H9 (cell line): ENCODE measurements at places on chromosomes 1 and 21. TPM values are rescaled to one million over a fixed set of nuclear protein-coding genes. Genes with fewer than 3 reads are reported as not detected.
A peak's percentile ranks its signal among the peaks of the same experiment; 100 is the strongest.

DNA sequence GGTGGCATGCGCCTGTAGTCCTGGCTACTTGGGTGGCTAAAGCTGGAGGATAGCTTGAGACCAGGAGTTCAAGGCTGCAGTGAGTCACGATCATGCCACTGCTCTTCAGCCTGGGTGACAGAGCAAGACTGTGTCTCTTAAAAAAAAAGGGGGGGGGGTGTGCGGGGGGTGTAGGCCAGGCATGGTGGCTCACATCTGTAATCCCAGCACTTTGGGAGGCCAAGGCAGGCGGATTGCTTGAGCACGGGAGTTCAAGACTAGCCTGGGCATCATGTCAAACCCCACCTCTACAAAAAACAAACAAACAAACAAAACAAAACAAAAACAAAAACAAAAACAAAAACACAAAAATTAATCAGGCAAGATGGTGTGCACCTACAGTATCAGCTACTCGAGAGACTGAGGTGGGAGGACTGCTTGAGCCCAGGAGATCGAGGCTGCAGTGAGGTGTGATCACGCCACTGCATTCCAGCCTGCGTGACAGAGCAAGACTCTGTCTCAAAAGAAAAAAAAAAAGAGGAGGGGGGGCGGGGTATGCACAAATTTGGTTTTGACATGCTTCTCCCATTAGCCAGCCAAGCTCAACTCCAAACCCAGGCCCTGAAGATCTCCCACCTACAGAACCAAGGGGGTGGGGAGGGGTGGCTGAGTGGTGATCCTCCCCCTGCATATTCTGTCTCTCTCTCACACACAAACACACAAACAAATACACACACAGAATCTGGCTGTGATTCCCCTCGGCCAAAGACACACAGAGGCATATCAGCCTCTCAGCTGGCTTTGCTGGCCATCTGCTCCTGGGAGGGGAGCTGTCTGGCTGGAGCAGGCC, 3.1 kb downstream of the PTAFR start:
- H3K36me3 ChIP-seq, result no peaks in the 10 kb centered on the region
- no peaks in the 10 kb centered on the region for H3K27me3 ChIP-seq
- no peak overlapping the region for H3K4me3 ChIP-seq

GRCh38 chr1:11321656-11322491, 48.9 kb downstream of the UBIAD1 start:
- no peak for DNase-seq
- H3K36me3 ChIP-seq, result no peaks in the 10 kb centered on the region
- H3K4me3 ChIP-seq, result no peak overlapping the region
- H3K27ac ChIP-seq, result no peak overlapping the region

DNA sequence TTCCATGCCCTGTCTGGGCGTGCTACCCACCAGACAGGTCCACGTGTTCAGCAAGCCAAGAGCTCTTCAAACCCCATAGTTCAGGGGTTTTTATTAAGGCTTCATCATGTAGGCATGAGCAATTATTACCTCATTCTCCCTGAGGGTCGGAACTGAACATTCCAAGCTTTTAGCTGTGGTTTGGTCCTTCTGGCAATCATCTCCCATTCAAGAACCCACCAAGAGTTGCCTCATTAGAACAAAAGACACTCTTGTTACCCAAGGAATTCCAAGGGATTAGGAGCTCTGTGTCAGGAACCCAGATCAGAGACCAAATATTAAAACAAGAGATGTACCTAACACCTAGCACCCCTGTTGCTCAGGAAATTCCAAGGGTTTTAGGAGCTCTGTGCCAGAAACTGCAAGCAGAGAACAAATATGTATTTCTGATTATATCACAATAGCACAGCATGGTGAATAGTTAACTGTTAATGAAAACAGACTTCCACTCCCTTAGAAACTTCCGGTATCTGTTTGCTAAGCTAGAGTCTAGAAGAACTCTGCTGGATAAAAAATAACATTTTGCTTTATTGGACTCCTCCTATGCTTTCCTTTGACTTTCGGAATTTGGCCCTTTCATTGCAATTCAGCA, 201.2 kb upstream of the L1TD1 start:
- no peak overlapping the region for H3K27ac ChIP-seq
- H3K27me3 ChIP-seq, result no peaks in the 10 kb centered on the region
- H3K4me1 ChIP-seq, result no peaks in the 10 kb centered on the region
- H3K36me3 ChIP-seq, result peaks cover 11% of the 10 kb centered on the region; the same call in 1 of the 2 replicates

- no peak overlapping the region for H3K4me3 ChIP-seq
- H3K27ac ChIP-seq, result no peak overlapping the region
- H3K4me1 ChIP-seq, result no peaks in the 10 kb centered on the region
- DNase-seq, result no peak
- no peaks in the 10 kb centered on the region for H3K27me3 ChIP-seq
- H3K36me3 ChIP-seq, result peaks cover 21% of the 10 kb centered on the region
Measured at GRCh38 chr21:33427051-33427450, 23.8 kb downstream of the IFNGR2 start.

GRCh38 chr1:162003830-162004215, 19.8 kb downstream of the OLFML2B start:
- no peak overlapping the region for H3K4me3 ChIP-seq
- DNase-seq, result no peak
- no peaks in the 10 kb centered on the region for H3K36me3 ChIP-seq
- H3K27ac ChIP-seq, result no peak overlapping the region
- no peaks in the 10 kb centered on the region for H3K27me3 ChIP-seq

DNA sequence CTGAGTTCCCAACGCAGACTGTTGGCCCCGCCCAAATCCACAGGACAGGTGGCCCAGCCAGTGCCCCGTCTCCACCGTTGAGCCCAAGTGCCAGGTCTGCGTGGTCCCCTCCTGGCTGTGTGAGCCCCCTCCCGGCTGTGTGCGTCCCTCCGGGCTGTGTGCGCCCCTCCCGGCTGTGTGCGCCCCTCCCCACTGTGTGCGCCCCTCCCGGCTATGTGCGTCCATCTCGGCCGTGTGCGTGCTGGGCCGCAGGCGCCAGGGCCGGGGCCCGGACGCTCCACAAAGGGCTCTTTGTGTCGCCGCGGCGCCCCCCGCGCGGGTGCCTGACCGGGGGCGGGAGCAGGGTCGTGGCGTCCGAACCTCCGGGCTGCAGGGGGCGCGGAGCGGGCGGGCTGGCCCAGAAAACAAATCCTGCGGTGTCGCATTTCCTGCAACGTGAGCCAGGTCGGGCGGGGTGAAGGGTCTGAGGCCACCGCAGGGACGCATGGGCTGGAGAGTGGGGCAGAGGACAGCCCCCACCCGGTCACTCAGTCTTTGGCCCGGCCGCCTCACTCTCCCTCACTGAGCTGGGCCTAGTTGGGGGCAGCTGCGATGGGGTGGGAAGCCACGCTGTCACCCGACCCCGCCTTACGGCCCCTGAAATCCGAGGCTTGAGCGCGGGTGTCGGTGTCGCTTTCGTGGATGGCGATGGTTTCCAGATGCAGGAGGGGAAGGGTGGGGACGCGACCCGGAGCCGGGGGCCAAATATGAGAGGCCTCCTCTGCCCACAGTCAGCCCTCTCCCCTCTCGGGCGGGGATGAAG, 18.8 kb downstream of the TNFRSF25 start:
- H3K36me3 ChIP-seq, result no peaks in the 10 kb centered on the region
- peak overlapping the region; percentile 80 for H3K4me3 ChIP-seq
- DNase-seq, result peak; percentile 83
- no peaks in the 10 kb centered on the region; the same call in 1 of the 2 replicates for H3K4me1 ChIP-seq
- no peaks in the 10 kb centered on the region for H3K27me3 ChIP-seq

DNA sequence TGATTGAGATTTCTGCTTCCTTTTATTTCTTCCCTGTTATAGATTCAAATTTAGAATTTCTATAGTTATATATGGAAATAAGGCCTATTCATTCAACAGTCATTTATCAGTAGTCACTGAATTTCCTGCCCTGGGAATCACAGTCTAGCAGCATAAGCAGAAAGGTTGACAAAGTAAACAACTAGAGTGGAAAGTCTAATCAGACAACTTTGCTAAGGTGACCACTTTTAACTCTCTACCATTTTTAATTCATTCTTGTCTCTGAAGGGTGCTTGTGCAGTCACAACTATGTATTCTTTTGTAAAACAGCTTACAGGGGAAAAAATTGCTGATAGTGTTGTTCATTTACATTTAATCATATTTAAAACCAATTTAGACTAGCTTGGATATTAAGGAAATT, 66.1 kb upstream of the PLA2G4A start:
- H3K36me3 ChIP-seq, result no peaks in the 10 kb centered on the region
- no peak overlapping the region for H3K27ac ChIP-seq
- no peaks in the 10 kb centered on the region for H3K4me1 ChIP-seq
- DNase-seq, result no peak
- no peak overlapping the region for H3K4me3 ChIP-seq
- H3K27me3 ChIP-seq, result no peaks in the 10 kb centered on the region

DNA sequence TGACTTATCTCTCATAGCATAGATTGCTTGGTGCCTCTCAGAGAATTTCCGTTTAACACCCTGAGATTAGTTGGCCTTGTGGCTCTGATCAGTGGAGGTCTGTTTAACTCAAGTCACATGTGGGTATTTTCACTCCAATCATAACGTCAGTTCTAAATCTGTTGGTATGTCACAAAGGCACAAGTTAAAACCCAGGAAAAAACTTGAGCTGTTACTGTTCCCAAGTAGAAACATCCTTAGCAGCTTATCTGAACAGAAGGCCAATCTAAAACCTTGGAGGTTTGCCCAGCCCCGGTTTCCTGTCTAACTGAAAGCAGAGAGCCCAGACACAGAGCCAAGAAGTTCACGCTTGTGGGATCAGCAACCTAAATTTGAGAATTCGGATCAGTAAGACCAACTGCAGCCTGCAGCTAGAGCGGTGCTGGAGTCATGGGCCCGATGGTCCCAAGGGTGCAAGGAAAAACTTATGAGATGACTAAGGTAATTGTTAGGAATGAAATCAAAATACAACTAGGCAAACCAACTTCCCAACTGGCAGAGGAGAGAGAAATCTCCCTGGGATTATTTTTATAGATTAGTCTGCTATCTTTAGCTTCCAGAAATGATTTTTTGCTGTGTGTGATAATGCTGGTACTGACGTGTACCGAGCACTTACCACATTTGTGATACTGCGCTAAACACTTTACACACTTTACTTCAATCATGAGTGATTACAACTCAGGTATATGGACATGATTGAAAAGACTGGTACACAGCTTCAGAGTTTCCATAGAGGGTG, 90.2 kb upstream of the C1orf21 start:
- H3K27ac ChIP-seq, result no peak overlapping the region
- H3K4me3 ChIP-seq, result no peak overlapping the region
- peaks cover 4% of the 10 kb centered on the region; the same call in 1 of the 2 replicates for H3K36me3 ChIP-seq
- H3K4me1 ChIP-seq, result no peaks in the 10 kb centered on the region
- H3K27me3 ChIP-seq, result no peaks in the 10 kb centered on the region

DNA sequence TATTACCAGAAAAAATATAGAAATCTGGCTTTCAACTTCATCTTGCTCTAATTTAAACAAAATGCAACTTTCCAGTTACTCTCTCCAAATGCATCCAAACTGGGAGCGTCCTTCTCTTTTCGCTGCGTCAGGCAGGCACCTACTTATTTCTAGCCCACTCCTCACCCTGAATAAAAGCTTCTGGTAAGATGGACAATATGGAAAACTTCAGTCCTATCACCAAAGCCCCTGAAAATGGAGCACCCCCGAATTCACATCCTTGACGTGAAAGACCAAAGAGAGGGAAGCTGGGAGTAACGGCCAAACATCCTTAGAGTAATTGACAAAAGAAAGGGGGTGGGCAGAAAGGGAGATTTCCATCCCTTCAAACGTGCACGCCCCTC, 5.5 kb upstream of the PROX1 start:
- H3K36me3 ChIP-seq, result no peaks in the 10 kb centered on the region
- no peak for DNase-seq
- H3K4me1 ChIP-seq, result no peaks in the 10 kb centered on the region; the same call in 1 of the 2 replicates
- peak overlapping the region; percentile 39 for H3K4me3 ChIP-seq
- H3K27ac ChIP-seq, result no peak overlapping the region
- peaks cover 82% of the 10 kb centered on the region for H3K27me3 ChIP-seq

GRCh38 chr1:47725000-47725473, 272.1 kb downstream of the TRABD2B start:
- H3K4me1 ChIP-seq, result no peaks in the 10 kb centered on the region
- H3K27ac ChIP-seq, result no peak overlapping the region
- DNase-seq, result peak; percentile 71
- peaks cover 18% of the 10 kb centered on the region; the same call in 1 of the 2 replicates for H3K27me3 ChIP-seq
- H3K4me3 ChIP-seq, result peak overlapping the region; percentile 56; the same call in 2 of the 3 replicates

DNA sequence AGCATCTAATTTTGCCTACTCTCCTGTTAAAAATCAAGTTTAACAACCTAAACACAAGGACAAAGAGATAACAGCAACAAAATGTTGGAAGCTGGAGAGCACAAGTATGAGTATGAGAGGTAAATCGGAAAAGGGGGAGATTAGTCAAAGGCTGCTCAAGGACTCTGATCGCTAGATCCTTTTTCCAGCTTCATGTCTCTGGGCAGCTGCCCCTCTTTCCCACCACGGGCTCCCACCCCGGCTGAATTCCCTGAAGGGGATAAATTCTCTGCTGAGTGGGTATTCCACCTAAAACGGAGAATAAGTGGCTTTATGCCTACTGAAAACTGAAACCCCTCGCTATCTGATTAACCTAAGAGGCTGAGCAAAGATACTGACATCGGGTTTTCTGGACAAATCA, 696 bp upstream of the CTBS start:
- H3K4me1 ChIP-seq, result peaks cover 3% of the 10 kb centered on the region; the same call in 1 of the 2 replicates
- H3K27ac ChIP-seq, result no peak overlapping the region
- no peaks in the 10 kb centered on the region for H3K36me3 ChIP-seq
- DNase-seq, result no peak

- peaks cover 4% of the 10 kb centered on the region; the same call in 1 of the 2 replicates for H3K4me1 ChIP-seq
- peaks cover 7% of the 10 kb centered on the region; the same call in 2 of the 3 replicates for H3K36me3 ChIP-seq
- H3K27ac ChIP-seq, result no peak overlapping the region
Measured at GRCh38 chr21:42833439-42833815, 45.9 kb downstream of the WDR4 start.

- DNase-seq, result no peak
- H3K27ac ChIP-seq, result no peak overlapping the region
- no peak overlapping the region for H3K4me3 ChIP-seq
- H3K36me3 ChIP-seq, result peaks cover 36% of the 10 kb centered on the region
- no peaks in the 10 kb centered on the region for H3K27me3 ChIP-seq
Measured at GRCh38 chr1:2061065-2061778, 11.0 kb downstream of the PRKCZ start.

GRCh38 chr1:170164103-170164763, 18.5 kb downstream of the NTMT2 start:
- no peaks in the 10 kb centered on the region for H3K27me3 ChIP-seq
- H3K4me1 ChIP-seq, result no peaks in the 10 kb centered on the region
- DNase-seq, result no peak
- no peak overlapping the region for H3K27ac ChIP-seq
- H3K36me3 ChIP-seq, result no peaks in the 10 kb centered on the region

SCYL3 gene
- 3.6 and 3.9 TPM in 2 replicates for total RNA-seq

SYPL2 gene
- 2.5 and 2.6 TPM in 2 replicates for total RNA-seq

RIPK4 gene
- total RNA-seq, result 2.9 and 3.6 TPM in 2 replicates

KIAA1614 gene
- total RNA-seq, result 0.88 and 1.3 TPM in 2 replicates

PROK1 gene
- not detected in 2 replicates for total RNA-seq

VANGL2 gene
- total RNA-seq, result 57.7 and 58.5 TPM in 2 replicates

CD1E gene
- total RNA-seq, result not detected in 2 replicates

TMEM52 gene
- total RNA-seq, result 9.6 and 11.3 TPM in 2 replicates

CAPN8 gene
- not detected in 2 replicates for total RNA-seq

FNDC5 gene
- total RNA-seq, result 4.5 and 5.9 TPM in 2 replicates
